Retina (tissue), 1 donor: ENCODE measurements at places on chromosomes 2 and 18.

GRCh38 chr2:158255257-158255656, 153.6 kb downstream of the UPP2 start:
- DNase-seq, result no peak

DNA sequence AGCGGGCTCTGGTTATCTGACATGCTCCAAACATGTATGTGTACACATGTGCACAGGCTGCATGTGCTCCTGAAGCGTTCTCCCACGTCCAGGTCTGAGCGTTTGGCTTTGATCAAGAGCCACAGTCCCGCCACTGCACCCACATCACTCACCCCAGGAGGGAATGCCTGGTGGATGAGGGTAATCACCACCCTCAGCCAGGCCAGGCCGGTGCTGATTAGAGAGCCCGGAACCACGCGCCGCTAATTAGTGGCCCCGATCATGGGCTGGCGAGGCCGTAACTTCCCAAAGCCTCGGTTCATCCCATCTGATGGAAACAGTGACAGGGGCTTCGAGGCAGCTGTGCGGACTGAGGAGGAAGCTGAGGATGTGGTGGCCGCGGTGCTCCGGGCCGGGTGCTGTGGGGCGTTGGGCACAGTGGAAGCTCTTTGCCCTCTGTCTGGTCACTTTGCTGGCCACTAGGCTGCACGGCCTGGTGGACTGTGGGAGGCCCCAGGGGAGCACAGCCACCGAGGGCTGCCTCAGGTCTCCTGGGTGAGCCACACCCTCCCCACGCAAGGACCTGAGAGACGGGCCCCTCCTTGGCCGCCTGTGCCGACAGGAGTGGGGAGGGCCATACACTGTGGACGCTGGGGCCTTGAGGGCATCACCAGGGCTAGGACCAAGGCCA, 219.4 kb downstream of the TWIST2 start:
- DNase-seq, result no peak

DNA sequence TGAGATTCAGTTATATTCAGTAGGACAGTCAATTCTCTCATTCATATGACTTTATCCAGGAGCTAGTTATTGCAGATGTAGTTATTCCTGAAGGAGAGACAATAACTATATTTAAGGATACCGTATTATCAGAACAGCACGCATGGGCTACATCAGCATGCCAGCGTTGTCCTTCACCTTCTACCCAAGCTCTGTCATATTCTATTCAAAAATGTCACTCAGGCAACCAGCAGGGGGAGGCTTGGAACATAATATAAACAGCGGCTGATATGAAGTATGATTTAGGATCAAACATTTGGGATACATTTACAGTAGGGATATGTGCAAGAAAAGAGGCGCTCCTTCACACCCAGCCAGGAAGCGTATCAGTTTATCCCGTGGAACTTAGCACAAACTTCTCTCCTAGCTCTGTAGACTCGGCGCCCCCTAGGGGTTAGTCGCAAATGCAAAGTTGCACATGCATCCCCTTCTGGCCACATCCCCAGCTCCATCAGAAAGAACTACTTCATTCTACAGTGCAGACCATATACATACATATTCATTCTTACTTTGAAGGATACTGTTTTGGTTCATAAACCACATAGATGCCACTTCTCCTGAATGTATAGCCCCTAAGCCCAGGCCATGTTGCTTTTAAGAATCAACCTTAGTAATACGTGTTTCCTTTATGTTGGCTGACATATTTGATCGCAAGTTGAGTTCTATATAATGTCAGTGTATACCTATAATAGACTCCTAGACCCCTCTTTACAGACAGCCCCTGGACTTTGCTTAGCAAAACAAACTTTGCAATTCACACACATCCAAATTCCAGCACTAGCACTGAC, 759.4 kb downstream of the ADCYAP1 start:
- DNase-seq, result no peak

GRCh38 chr18:75199327-75199726, 9.6 kb downstream of the PTGR3 start:
- DNase-seq, result no peak

DNA sequence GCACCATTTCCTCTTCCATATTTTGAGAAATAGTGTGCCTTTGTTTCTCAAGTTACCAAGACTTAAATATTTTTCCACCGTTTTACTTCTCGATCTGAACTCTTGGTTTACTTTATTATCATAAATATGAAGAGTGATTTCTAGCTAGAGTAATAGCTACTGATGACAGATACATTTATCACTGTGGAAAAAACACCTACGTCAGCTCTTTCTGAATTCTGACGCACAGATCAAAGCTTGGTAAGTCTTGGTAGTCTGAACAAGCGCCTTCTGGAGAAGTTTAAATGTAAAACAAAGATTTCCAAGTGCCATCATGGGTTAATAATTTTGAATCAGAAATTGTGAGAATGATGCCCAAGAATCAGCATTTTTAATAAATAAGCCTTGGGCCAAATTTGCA, 367.7 kb downstream of the DPP10 start:
- no peak for DNase-seq

DNA sequence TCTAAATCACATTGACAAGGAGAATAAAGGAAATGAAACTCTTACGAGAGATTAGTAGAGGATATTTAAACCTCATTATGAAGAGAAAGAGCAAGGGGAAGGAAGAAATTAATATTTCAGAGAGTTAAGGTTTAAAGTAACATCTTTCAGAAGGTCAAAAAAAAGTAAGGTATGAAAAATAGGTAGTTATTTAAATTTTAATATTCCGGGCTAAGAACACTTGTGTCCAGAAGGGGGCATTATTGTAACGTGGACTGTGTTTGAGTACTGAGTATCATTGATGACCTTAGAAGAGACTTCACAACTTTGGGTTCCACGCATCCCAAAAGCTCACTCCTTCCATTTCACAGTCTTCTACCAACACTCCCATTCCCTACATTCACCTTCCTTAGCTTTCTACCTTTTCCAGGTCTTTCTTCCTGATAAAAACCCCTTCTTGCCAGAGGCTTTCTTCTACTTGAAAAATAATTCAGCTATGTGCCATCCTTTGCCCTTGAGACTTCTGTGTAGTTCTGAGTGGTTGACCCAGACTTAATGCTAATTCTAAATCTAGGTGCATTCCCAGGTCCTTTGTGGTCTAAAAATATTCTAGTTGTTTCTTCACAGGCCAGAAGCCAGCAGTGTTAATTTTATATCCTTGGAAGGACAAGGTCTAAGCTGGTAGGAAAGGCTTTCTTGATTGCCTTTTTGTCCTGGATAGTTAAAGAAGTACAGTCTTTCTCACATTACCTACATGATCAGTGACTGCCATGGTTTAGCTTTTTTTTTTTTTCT, 16.5 kb downstream of the DYNC1I2 start:
- peak; percentile 28 for DNase-seq

DNA sequence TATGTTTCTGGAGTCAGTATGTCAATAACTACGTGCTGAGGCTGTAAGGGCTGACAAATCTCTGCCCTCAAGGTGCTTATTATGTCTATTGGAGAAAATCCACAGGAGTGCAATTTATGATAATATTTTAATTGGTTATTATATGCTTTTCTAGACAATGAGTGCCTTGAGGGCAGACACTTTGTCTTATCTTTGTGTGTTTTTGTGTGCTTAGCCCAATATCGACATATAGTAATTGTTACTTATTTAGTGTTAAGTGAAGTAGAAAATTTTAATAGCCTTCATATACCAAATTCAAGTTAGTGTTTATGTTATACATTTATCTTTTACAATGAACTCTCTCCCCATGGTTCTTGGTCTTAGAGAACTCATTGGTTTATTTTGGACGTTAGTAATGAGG, 118.9 kb downstream of the WDR7 start:
- no peak for DNase-seq

DNA sequence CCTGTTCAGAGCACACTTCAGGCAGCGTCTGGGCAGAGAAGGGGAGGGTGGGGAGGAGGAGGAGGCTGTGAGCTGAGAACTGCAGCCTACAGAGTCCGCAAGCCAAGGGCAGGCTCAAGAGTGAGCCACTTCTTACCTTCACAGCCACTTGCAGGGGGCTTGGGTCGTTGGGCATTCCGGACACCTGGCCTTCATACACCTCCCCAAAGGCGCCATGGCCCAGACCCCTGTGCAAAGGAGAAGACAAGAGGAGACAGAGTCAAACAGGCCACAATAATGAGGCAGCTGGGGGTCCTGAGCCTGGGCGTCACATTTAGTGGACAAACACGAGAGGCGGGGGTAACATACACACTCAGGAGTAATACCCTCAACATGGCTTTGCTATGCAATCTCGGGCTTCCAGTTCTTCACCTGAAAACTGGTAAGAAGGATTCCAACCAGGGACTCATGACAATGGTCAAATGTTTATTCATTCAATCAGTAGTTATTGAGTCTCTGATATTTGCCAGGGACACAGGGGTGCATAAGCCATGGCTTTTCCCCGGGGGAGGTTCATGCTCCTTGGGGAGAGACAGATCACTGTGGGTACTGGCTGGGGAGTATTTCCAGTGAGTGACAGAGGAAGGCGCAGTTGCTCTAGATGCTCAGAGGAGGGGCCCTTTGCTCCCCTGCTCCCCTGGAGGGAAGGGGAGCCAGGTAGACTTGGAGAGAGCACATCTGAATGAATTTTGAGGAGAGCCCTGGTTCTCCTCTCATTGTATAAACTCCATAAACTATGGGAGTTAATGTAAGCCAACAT, 107.4 kb downstream of the CLIP4 start:
- DNase-seq, result no peak

DNA sequence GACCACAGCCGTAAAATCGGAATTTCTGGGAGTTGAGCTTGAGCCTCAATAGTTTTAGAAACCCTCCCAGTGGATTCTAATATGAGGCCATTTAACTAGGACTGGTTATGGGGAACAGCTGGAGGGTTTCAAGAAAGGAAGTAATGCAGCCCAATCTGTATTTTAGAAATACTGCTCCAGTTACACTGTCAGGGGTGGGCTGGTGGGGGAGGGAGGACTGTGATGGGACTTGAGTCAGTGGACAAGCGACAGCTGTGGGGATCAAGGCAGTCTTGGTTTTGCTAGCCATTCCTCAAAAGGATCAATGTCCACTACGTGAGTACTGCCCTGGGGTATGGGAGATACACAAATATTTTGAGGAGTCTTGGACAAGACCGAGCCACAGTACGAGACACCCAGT, 34.8 kb downstream of the ASB1 start:
- DNase-seq, result no peak

- no peak for DNase-seq
These were observed 40.9 kb downstream of the SCN9A start for GRCh38 chr2:166334805-166335204.

DNA sequence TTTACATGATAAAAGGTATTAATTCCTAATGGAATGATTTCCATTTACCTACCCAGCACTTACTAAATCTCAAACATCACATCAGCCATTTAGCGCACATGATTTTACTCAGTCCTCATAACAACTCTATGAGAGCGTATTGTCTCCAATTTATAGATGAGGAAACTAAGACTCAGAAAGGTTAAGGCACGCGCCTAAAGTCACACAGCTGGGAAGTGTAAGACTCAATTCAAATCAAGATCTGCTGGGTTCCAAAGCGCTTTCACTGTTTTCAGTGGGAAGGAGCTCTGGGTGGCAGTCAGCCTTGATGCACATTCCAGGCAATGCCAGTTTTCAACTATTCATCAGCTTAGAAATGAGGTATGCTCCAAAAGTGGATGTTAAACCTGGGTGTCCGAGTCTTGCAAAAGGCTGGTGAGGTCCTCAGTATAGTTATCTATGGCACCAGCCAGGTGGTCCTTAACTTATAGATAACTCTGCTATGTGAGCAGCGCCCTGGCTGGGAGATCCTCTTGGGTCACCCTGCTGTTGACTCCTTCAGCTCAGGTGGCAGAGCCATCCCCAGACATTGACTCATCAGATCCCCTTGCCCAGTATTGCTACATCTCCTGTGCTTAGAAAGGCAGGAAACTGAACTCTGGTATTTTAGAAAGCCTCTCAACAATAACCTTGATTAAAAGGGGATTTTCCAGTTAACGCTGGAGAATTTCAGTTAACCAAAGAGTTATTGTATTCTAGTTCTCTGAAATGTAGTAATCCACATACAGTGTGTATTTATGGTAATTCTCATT, 47.1 kb downstream of the SLC4A1AP start:
- no peak for DNase-seq

- no peak for DNase-seq
These were observed 15.4 kb upstream of the STAT1 start for GRCh38 chr2:191029280-191029950.

- no peak for DNase-seq
These were observed 145.1 kb upstream of the ITGB6 start for GRCh38 chr2:160345071-160345764.

DNA sequence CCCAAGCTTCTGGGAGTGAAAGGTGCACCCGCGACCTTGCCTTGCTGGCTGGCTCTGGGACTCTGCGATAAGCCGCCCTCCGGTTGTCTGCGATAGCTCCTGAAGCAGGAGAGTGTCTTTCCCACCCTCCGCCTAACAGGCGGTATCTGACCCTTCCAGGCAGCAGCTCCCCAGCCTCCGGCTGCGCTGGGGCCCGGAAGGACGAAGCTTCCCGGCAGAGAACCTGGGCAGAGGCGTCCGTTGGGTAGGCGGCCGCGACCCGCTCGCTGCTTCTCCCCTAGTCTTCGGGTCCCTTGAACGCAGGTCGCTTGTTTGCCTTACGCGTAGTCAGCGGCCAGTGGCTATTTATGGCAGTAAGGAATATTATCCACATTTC, 446 bp upstream of the RHBDD1 start:
- no peak for DNase-seq

DNA sequence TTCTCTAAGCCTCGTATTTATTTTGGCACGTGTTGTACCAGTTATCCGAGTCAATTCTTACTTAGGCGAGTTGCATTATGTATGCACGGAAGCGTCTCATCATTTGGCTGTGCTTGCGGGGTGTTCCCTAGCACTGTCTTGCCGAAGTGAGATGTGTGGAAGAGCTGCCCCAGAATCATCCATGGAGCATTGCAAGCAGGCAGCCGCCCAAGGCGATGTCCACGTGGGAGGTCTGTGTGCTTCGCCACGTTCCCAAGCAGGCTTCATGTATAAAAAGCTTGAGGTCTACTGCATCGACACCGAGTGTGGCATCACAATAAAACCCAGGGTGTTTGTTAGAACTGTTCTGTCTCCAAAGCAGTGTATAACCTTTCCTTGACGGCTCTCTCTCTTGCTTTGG, 849.9 kb downstream of the DCDC2C start:
- DNase-seq, result no peak

DNA sequence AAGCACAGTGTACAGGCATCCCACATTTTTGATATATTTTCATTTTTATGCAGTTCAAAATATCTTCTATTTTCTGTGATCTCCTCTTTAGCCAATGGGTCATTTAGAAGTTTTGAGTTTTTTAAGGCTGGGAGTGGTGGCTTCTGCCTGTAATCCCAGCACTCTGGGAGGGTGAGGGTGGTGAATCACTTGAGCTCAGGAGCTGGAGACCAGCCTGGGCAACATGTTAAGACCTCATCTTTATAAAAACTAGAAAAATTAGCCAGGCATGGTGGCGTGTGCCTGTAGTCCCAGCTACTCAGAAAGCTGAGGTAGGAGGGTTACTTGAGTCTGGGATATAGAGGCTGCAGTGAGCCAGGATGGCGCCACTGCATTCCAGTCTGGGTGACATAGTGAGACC, 17.8 kb downstream of the UBR3 start:
- DNase-seq, result no peak

DNA sequence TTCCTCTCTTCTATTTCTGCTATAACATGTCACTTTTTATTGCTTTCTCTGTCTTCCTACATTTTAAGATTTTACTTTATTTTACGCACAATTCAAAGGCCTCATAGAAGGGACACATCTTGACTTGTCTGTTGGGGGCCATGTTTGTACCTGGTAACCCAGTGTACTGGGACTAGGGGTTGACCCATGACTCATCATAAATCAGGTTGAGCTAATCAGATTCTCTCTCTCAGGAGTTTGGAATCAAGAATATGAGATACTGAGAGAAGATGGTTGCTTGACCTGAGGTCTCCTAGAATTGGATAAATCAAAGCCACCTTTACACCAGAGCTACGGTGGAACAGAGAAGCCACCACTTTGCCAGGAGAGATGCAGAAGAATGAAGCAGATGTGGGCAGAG, 153.0 kb downstream of the UXS1 start:
- no peak for DNase-seq
